ENCODE measurements at places on chromosomes 12 and 14. TPM values are rescaled to one million over a fixed set of nuclear protein-coding genes. Genes with fewer than 3 reads are reported as not detected.
A peak's percentile ranks its signal among the peaks of the same experiment; 100 is the strongest.

GRCh38 chr12:91432089-91432488 lies 249.5 kb upstream of the DCN start:
- no peak for DNase-seq

DNA sequence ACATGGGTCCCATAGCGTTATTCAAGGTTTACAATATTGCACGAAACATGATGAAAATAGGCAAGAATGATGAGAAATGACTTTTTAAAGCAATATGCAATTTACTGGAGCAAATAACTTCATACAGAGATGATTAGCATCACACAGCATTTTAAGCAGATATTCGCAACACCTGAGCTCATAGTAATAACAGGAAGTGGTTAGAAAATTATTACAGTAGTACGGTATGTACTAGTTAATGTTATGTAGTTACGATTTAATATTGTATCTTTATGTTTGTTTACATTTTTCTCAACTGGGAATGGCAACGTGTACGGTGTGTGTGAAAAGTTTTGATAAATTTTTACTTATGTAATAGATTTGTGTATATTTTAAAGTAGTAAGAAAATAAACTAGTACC lies 102.6 kb downstream of the OSBPL8 start:
- no peak for DNase-seq

- DNase-seq: no peak
Observed at GRCh38 chr12:124392667-124393413, 97.9 kb downstream of the RFLNA start.

GRCh38 chr14:103230658-103231334 lies 103.2 kb upstream of the EIF5 start:
- DNase-seq: no peak

GRCh38 chr12:69515394-69515930 lies 45.3 kb downstream of the FRS2 start:
- DNase-seq: no peak

GRCh38 chr12:124909831-124910560 lies 4.5 kb downstream of the UBC start:
- DNase-seq: no peak

DNA sequence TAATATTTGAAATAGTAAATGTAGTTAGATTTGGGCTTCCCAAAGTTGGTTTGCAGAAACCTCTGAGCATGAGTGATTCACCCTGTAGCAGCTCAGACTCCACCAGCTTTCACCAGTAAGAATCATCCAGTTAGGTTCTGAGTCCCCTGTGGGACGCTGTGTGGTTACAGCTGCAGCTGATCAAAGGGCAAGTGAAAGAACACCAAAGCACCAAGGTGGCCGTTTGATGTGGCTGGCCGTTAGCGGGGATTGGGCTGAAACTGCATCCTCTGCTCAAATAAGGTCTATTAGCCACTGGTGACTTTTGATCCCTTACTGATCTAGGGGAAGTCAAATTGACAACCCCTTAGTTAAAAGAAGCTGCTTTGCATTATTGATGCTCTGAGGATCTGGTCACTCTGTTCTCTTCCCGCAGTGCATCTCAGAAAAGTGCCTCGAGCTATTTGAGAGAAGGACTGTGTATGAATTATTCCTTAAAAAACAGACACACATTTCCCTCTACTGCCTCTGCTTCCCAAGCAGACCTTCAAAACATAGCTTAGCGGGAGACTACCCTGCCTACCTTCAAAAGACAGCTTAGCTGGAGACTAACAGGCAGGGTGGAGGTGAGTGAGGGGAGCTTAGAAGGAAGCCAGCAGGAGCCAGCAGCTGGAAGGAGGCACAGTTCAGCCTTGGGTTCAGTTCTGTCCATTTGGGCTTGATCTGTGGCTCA lies 3.7 kb downstream of the ABHD12B start:
- DNase-seq: peak; percentile 81

GRCh38 chr14:59283361-59283760 lies 94.9 kb downstream of the DAAM1 start:
- no peak for DNase-seq

- DNase-seq: no peak
Observed at GRCh38 chr12:57332646-57333312, 81.8 kb upstream of the STAC3 start.

DNA sequence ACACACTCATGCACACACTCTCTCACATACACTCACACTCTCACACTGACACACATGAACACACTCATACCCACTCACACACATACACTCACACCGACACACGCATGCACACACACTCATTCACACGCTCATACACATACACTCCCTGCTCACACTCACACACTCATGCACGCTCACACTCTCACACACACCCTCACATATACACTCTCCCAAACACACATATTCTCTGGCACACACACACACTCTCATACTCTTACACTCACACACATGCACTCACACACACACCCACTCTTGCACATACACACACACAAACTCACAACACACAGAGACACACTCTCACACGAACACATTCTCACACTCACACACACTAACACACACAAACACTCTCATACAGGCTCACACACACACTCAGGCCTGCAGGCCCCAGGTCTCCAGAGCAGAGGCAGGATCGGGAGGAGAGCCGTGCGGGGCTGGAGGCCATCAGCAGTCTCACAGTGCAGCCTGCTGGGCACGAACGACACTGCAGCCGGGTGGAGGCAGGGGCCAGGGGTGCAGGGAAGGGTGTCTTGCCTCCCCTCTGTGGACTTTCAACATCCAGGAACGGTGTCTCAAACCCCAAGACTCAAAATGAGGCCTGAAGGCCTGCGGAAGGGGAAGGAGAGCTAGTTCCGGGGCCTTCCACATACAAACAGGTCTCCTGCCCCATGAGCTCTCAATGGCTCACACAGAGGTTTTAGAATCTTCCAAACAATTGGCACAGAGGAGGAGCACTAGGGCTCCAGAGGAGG lies 148.7 kb downstream of the ANO2 start:
- DNase-seq: peak; percentile 35

GRCh38 chr14:24316597-24316950 lies 5.3 kb downstream of the LTB4R start:
- DNase-seq: no peak

DNA sequence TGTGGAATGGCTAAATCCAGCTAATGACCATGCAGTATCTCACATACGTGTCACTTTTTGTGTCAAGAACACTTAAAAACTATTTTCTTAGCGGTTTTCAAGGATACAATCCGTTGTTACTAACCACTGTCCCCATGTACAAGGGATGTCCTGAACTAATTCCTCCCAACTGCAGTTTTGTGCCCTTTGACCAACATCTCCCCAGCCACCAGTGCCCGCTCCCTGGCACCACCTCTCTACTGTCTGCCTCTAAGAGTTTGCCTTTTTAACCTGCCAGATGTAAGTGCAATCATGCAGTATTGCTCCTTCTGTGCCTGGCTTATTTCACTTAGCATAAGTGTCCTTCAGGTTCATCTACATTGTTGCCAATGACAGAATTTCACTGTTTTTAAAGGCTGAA lies 315.7 kb downstream of the TMEM121 start:
- DNase-seq: no peak

DNA sequence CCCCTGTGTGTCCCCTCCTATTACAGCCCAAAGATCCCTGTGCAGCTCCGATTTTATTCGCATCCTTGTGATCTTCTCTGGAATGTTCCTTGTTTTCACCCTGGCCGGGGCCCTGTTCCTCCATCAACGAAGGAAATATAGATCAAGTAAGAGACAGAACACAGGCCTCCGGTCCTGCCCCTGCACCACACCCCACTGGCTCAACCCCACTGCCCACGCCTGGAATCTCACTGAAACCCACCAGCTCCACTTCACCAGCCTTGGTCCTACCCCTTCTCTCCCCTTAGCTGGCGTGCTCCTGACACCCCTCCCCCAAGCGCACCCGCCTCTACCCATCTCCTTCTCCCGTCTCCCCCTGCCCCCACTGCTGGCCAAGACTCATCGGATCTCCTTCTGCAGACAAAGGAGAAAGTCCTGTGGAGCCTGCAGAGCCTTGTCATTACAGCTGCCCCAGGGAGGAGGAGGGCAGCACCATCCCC lies 934 bp upstream of the TAPBPL start:
- no peak for DNase-seq

- DNase-seq: no peak
Observed at GRCh38 chr14:68405961-68406360, 386.9 kb downstream of the ZFP36L1 start.

DNA sequence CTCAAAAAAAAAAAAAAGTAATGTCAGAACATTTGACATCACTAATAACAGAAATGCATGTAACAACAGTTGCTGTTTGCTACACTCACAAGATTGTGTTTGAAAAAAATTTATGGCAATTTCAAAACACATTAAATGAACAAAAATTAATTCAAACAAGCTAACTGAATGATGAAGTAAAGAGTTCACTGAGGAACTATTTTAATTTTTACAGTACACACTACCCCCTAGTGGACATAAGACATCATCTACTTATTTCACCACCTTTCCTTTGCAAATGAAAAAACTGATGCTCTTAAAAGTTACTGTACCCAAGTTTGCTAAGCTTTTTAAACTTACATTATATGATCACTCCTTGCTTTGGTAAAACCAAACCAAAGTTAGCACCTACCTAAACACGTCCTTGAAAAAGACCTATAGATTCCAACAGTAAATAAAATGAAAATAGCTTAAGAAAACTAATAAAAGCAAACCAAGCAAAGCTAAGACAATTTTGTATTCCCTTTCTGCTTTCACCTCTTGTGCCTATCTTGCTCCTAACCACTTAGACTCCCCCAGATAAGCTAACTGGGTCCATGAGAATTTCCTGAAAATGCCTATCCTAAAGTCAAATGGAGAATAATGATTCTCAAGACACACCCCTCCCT lies 22.2 kb downstream of the UBE2N start:
- no peak for DNase-seq

GRCh38 chr14:84520711-84521338 lies 1009.1 kb upstream of the FLRT2 start:
- DNase-seq: no peak

- no peak for DNase-seq
Observed at GRCh38 chr14:21498540-21499526, 12.3 kb downstream of the METTL3 start.

- DNase-seq: no peak
Observed at GRCh38 chr12:97482143-97482693, 19.6 kb downstream of the RMST start.

DNA sequence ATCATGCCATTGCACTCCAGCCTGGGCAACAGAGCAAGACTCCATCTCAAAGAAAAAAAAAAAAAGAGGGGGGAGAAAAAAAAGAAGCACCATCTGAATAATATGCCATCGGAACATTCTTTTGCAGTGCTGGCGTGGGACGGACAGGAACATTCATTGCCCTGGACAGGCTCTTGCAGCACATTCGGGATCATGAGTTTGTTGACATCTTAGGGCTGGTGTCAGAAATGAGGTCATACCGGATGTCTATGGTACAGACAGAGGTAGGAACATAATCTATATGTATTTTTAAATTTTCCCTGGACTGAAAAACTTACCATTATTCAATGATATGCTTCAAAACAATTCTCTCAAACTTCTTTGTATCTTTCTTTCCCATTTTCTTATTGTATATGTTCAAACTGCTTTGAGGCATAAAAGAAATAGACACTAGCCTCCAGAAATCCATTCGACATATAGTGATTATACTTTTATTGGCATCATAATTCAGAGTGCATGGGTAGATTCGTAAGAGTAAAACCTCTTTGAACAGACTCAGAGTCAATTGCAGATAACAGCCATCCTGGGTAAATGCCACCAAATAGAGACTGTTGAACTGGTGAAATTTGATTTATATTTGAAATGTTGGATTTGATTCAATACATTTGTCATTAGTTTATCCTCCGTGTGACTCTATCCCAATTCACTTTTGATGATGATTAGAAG lies 199.7 kb downstream of the EPS8 start:
- DNase-seq: no peak

GRCh38 chr12:91225316-91225715 lies 42.7 kb upstream of the DCN start:
- no peak for DNase-seq

GRCh38 chr12:47121146-47121545 lies 41.4 kb upstream of the AMIGO2 start:
- no peak for DNase-seq

DNA sequence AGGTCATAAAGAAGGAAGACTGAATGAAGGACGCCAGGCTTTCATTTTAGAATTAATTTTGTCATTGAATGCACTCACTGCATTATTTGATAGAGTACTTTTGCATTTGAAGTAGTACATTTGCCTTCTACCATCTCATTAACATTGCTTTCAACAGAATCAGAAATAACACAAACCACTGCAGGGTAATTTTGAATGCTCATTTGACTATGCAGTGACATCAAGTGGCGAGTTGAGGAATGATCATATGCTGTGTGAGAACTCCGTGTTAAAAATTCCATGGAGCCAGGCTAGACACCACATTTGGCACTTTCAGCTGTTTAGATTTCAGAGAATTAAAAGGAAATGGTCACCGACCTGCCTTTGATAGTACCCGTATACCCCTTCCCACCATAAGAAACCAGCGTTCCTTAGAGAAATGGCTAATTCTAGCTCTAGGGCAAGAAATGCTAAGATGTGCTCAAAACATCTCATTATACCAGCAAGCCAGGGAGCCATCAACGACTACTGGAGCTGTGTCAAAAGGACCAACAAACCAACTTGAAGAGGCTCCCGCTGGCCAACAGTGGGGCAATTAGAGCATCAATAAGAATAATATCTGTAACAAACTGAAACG lies 16.5 kb downstream of the HEBP1 start:
- no peak for DNase-seq

- DNase-seq: no peak
Observed at GRCh38 chr12:54988402-54989054, 4.0 kb upstream of the TESPA1 start.

GRCh38 chr12:28257411-28257810 lies 67.2 kb downstream of the CCDC91 start:
- DNase-seq: no peak

The TESPA1 gene
- total RNA-seq: 92.6 TPM

The TAS2R14 gene
- total RNA-seq: 0.68 TPM

The LRP6 gene
- total RNA-seq: 4.6 TPM

The WNT1 gene
- not detected for total RNA-seq

The SSTR1 gene
- not detected for total RNA-seq

The RIMKLB gene
- 7.1 TPM for total RNA-seq

The TTC6 gene
- total RNA-seq: not detected

The ITGA7 gene
- 3.3 TPM for total RNA-seq

The OR4E2 gene
- total RNA-seq: not detected

The HOXC5 gene
- not detected for total RNA-seq

The CCDC38 gene
- total RNA-seq: 0.16 TPM

The SELPLG gene
- total RNA-seq: 23.0 TPM

The OTOGL gene
- total RNA-seq: not detected

The RTL1 gene
- total RNA-seq: not detected

The PMCH gene
- total RNA-seq: not detected

The KRT86 gene
- not detected for total RNA-seq

The KLRK1 gene
- total RNA-seq: 114 TPM

The SIX4 gene
- total RNA-seq: not detected

The SLC35F4 gene
- not detected for total RNA-seq

The PIWIL1 gene
- not detected for total RNA-seq

Measured in activated naive CD8-positive, alpha-beta T cell treated with anti-CD3 and anti-CD28 coated beads for 36 hours (primary cell).